Eye (tissue), 1 donor: ENCODE measurements at places on chromosomes 1 and 21.

- DNase-seq: no peak
Measured at GRCh38 chr1:183472488-183473216, at the start of gene SMG7. Gene SMG7, plus strand, starts transcription at chr1:183472499. Its CDS starts 122 bp downstream, at chr1:183472621.

DNA sequence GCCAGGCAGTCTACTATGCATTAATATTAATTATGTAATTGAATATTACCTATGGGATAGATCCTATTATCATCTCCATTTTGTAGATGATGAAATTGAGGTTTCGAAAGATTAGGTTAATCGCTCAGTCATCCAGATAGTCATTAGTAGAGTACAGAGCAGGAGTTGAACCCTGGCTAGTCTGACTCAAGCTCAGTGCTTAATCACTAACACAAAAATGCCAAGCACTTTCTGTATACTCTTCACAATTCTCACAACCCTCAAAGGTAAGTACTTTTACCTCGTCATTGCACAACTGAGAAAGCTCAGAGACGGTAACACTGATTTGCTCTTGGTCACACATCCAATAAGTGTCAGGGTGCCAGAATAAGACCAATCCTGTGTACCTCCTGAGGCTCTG is 280.2 kb upstream of the PLXNA2 start:
- DNase-seq: no peak

GRCh38 chr21:35325953-35326352 is 276.9 kb upstream of the RUNX1 start:
- no peak for DNase-seq

DNA sequence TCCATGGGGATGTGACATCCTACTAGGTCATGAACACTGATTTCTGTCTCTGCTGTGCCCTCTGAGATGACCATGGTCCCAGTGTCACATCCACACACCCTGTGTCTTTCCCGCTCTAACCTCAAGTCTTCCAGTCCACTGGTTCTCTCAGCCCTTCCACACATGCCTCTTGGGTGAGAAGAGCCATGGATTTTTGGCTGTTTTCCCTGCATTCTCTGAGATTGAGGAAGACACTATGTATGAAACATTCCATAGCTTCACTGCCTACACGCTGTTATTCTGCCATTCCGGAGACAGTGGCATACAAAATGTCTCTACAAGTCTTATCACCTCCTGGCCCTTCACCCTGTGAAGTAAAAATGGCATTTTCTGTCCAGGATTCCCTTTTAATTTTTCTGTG is 247.3 kb downstream of the BACH1 start:
- DNase-seq: no peak

DNA sequence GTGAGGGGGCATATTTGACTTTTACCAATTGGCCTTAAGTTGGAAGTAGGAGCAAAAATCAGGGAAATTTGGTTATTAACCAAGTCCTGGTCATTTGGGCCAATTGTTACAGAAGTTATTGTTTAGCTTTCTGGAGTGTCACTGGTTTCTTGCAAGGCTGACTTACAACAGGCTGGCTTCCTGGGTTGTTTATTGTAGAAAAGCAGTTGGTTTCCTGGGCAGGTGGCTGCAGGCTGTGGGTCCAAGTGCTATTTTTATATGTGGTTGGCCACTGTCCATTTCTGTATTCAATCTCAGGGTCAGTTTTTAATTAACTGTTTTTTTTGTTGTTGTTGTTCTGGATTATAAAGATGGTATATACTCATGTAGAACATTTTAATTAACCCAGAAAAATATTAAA is 174.1 kb downstream of the KCNJ6 start:
- no peak for DNase-seq

DNA sequence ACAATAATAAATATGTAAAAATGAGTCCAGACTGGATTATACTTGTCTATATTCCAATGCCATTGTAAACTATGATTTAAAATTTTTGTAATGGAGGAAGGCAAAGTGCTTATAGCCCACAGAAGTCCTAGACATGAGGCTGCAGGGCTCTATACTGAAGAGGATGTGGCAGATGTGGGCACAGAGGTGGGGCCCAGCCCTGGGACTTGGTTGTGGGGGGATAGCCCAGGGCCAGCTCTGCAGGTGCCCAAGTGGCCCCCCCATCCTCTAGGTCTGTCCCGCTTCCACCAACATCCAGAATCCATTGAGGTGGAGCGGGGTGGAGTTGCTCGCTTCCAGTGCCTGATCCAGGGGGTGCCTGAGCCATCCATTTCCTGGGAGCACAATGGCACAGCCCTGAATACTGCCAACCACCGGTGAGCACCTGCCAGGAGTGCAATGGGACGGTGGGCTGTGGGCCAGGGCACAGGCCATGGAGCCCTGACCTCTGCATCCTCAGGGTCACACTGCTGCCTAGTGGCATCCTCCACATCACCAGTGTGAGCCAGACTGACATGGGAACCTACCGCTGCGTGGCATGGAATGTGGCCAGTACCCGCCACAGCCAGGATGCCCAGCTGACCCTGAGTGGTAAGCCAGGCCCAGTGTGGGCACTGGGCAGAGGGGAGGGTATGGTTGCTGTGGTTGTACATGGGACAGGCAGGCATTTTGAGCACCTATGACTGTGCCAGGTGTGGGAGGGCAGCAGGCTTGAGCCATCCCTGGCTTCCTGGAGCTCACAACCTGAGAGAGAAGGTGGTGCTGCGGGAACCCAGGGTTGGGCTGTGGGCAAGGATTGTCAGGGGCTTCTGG is 21.0 kb downstream of the SLC27A3 start:
- no peak for DNase-seq

- DNase-seq: no peak
Measured at GRCh38 chr1:83864991-83865390, 133.9 kb downstream of the TTLL7 start.

GRCh38 chr1:53462769-53463501 is 3.7 kb downstream of the DMRTB1 start:
- DNase-seq: no peak

GRCh38 chr1:193486671-193487229 is 300.3 kb upstream of the B3GALT2 start:
- no peak for DNase-seq

DNA sequence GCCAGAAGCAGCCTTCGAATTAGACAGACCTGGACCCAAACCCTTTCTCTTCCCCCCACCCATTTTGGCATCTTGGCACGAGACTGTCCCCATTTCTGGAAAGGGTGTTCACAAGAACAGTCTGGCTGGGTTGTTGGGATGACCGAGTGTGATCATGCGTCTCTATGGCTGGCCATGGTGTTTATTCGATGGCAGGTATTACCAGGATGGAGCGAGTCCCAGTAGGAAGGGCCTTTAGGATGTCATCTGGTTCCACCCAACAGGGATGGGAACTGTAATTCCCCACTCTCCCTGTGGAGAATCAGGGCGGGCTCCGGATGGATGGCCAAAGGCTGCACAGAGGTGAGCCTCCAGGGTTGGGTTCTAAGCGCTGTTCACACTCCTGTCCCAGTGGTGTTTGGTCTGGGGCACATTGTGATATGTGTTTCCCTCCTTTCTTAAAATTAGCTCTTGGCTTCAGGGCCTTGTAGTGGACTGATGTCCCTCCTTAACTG is 33.4 kb upstream of the ATP5PO start:
- DNase-seq: no peak

- DNase-seq: no peak
Measured at GRCh38 chr1:94887603-94888171, 39.2 kb downstream of the CNN3 start.

DNA sequence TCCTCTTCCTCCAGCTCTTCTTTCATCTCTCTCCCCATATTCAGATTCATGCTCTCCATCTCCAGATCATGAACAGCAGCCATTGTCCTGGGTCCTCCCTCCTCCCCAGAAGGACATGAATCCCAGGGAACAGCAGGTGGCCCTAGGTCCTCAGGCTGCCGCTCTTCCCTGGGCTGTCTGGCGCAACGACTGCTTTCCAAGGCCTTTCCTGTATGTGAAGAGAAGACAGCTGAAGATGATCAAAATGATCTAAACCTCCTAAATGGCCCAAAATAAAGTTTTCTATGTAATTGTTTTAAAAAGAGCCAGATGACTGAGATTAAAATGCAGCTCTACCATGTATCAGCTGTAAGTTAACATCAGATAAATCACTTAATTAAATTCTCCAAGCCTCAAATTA is 22.5 kb downstream of the RHBDL2 start:
- DNase-seq: no peak

DNA sequence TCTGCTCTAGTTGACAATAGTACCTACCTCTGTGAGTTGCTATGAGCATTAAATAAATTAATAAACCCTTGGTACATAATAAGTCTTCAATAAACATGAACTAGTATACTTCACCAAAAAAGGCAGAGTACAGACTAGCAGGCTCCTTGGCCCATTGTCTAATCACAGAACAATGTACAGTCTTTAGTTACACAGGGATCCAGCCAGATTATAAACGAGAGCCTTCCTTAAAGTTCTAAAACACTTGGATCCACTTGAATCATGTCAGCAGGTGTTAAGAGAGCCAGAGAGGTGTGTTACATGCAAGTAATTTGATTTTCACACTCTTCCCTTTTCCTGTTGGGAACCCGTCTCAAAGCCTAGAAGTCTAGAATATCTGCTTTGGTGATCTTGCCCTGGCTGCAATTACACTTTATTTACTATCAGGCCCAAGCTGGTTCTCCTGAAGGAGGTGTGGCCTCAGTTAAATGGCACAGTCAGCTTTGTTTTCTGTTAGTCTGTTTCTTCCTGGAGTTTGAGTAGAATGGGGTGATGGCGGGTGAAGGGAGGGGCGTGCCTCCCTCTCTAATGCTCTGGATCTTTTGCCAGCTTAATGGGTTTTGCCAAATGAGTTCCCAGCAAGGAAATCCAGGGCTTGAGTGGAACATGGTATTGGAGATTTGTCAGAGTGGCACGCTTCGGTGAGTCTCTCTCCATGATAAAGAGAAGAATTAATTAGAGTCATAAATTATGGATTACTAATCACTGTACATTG is 570.9 kb upstream of the CAMK1G start:
- no peak for DNase-seq

- DNase-seq: peak; percentile 83
Measured at GRCh38 chr1:158121604-158122254, 59.0 kb upstream of the CD1D start.

DNA sequence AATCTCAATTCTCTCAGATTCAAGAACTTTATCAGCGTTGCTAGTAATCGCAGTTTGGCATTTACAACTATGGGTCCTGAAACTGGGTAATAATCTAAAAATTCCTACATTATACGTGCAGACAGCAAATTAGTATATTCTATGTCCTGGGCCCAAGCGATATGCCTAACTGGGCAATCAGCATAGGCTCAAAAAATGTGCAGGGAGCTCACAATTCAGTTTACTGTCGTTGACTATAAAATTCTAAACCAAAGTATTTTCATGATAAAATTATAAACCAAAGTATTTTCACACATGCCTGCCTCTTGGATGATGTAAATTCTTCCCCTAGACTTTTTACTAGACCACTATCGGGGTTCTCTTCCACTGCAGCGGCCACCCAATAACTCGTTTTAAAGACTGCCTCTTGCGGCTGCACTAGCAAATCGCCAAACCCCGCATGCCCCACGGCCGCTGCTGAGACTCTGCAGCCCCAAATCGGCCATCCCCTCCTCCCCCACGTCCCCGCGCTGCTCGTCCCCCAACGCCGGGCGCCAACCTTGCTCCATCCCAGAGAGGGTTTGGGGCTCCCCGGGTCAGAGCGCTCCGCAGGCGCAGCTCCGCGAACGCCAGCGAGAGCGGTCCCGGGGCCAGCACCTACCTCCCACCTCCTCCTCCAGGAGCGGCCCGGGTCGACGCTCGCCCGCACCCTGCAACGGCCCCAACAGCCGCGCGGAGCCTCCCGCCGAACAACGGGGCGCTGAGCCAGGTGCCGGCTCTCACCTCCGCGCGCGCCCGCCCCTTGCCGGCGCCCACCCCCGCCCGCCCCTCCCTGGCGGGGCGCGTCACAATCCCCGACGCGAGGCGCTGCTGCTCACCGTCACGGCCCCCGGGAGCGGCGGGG is 506 bp downstream of the SSX2IP start:
- DNase-seq: peak; percentile 87

- DNase-seq: peak; percentile 93
Measured at GRCh38 chr1:110207831-110208230, 2.3 kb upstream of the KCNC4 start.

- no peak for DNase-seq
Measured at GRCh38 chr1:215583185-215583749, 16.2 kb downstream of the KCTD3 start.

GRCh38 chr1:5796028-5796427 is 196.2 kb downstream of the NPHP4 start:
- DNase-seq: no peak

DNA sequence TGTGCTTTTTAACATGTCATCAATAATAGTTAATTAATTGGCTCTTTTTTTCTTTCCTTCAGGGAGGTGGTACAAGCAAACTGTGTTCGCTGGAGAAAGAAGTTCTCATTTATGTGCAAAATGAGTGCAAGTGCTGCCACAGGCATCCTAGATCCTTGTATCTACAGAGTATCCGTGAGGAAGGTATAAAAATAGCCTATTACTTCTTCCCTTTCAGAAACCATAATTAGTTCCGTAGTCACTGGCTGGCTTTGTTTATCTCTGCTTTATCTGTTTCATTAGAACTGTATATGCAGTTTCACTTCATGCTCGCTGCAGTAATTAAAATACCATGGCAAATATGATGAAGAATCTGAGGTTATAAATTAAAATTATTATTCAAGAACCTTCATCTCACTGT is 40.6 kb downstream of the EEIG2 start:
- DNase-seq: no peak

DNA sequence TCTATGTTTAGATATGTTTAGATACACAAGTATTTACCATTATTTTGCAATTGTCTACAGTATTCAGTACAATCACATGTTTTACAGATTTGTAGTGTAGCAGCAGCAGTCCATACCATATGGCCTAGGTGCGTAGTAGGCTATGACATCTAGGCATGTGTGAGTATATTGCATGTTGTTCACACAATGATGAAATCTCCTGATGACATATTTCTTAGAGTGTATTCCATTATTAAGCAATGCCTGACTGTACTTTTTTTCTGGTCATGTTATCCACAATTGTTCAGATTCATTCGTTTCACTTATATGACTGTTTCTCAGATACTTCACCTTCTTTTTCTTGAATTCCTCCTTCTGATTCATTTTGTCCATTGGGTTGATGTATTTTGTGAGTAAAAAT is 9.9 kb upstream of the BACE2 start:
- DNase-seq: no peak

DNA sequence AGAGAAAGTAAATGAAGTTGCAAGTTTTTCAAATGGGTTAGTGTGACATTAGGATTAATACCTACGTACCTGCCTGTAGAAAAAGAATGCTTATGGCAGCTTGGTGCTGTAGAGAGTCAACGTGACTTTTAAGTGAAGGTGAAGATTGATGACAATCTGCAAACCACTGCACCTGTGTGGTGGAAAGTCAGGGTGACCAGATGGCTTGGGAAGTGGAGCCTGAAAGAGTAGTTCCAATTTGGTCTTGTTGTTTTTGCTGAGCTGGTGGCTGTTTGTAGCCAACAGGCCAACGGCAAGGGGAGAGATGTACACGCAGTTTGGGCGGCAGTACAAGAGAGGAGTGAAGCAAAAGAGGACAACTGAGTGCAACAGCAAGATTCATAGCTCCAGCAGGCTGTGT is 78.1 kb upstream of the JAK1 start:
- no peak for DNase-seq

DNA sequence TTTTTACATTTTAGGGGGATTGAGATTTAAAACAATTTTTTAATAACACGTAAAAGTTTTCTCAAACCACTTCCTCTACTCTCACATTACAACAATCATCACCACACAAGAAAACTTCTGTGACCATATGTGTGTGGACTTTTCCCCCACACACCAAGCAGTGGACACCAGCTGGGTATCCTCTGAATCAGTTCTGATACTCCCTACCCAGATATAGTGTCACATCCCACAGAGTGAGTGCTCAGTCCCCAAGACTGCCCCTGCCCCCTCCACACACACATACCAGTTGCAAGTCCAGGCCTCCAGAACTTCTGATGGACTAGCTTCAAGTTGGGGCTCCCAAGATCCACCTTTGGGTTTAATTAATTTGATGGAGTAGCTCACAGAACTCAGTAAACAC is 53.3 kb upstream of the QSOX1 start:
- no peak for DNase-seq
